ENCODE measurements at places on chromosomes 6 and 20.
A peak's percentile ranks its signal among the peaks of the same experiment; 100 is the strongest.

- no peak for DNase-seq
These were observed 711.8 kb upstream of the MAP3K7 start for GRCh38 chr6:91298543-91299145.

DNA sequence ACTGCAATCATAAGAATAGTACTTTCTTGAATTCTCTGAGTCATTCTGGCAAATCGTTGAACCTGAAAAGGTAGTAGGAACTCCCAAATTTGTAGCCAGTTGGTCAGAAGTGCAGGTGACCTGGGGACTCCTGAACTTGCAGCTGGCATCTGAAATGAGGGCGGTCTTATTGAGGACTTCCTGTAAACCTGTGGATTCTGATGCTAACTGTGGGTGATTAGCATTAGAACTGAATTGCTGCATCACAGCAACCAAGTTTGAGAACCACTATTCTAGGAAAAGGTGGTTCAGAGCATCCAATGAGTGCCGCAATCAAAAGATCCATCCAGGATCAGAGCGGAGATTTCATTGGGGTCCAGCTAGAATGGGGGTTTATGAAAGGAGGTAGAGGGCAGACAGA, 50.2 kb upstream of the UTRN start:
- no peak for DNase-seq

DNA sequence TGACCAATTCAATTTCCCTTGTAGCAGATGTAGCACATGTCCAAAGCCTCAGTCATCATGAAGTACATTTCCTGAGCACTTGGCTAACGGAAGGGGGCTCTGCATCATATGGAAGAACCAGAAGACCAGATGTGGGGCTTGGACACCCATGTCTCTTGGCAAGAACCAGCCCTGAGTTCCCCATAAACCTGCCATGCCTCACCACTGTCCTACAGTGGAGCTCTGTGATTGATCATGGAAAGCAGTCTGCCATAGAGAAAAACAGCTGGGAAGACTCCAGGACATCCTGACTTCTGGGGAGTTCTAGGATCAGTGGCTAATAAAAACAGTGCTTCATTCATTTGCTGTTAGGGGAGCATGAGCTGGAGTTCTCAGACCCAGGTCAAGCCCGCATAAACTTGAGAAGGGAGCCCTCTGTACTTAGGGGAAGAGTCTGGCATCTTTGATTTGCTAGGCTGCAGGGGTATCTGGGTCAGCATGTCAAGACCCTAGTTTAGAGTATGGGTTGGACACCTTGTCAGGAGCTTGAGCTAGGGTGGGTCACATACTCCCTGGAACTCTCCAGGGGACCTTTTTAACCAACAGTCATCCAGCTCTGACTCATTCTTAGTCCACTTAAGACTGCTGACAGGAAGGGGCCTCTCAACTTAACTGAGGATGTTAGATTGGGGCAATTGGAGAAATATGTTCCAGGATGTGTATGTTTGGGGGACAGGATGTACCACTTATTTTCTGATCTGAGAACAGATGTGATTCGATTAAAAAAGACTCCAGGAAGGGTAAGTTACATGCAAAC, 26.3 kb upstream of the TRAM2 start:
- peak; percentile 76 for DNase-seq

- DNase-seq: no peak
These were observed 76.8 kb downstream of the REV3L start for GRCh38 chr6:111406200-111406721.

- DNase-seq: no peak
These were observed 19.2 kb upstream of the SNX14 start for GRCh38 chr6:85612690-85613474.

DNA sequence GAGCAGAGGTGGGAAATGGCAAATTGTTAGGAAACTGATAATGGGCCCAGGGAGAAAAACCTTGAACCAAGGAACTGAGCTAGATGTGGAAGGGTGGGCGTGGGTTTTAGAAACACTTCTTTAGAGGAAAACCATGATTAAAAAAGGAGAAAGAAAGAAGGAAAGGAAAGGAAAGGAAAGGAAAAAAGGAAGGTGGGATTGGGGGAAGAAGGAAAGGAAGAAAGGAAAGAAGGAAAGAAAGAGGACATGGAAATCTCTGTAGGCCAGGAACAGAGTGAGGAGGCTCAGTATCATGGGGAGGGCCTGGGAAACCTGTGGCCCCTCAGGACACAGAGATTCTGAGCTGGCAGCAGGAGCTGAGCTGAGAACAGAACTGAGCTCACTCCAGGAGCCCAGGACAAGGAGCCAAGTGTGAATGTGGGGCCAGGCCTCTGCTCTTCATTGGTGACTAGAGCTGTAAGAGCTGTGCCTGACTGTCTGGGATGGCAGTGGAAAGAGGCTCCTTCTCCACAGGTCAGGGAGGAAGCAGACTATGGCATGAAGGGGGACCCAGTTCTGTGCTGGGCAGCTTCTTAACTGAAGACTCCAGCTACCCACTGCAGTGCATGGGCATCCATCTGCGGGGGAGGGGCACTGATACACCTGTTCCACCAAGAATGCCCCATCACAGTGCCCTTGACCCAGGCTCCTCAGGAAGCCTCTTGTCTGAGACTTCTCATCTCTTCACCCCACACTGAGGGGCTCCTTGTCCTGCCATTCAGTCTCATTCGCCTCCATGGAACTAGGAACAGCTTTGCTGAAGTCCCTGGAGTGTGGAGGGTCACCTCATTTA, 116.1 kb upstream of the BACH2 start:
- DNase-seq: no peak

GRCh38 chr20:35284992-35285805, 627 bp upstream of the EIF6 start:
- no peak for DNase-seq

GRCh38 chr20:17660667-17661066, 21.4 kb downstream of the RRBP1 start:
- no peak for DNase-seq

DNA sequence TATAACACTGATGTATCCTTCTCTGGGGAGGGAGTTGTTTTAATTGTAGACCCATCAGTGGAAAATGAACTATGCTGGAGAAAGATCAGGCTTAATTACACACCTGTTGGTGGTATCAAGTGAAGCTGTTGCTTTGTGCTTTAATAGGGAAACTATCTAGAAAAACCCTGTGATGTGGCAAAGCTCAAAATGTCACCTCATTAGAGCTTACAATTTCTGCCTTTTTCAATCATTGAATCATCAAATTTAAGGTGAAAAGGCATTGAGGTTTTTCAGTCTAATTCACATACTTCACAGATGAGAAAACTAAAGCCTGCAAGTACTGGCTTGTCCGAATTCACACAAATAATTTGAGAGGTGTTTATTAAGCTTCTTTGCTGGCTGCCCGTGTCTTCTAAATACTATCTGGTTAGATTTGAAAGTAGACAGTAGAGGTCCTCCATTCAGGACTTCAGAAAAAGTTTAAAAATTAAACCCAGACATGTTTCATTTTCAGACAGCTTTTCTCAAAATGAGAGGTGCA, 143.3 kb upstream of the MAP3K7 start:
- no peak for DNase-seq

- DNase-seq: peak; percentile 44
These were observed 329.2 kb downstream of the DHX35 start for GRCh38 chr20:39291301-39291700.

- DNase-seq: no peak
These were observed 12.5 kb downstream of the VSTM2L start for GRCh38 chr20:37915434-37915787.

DNA sequence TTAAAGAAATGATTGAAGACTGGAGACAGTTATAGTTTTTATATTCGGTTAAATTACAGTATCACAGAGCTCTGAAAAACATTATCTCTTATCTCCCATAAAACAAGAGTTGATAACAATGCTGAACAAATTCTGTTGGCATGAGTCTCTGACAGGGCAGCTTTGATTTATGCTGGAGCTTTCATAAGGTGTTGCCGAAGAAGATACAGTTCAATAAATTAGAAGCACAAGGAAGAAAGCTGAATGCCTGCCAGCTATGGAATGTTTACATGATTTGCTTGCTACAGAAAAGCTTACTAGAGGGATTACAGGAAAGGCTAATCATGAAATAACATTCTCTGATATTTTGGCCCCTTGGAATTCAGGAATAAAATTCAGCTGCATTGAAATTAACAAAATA, 431.9 kb upstream of the GJE1 start:
- DNase-seq: peak; percentile 13

DNA sequence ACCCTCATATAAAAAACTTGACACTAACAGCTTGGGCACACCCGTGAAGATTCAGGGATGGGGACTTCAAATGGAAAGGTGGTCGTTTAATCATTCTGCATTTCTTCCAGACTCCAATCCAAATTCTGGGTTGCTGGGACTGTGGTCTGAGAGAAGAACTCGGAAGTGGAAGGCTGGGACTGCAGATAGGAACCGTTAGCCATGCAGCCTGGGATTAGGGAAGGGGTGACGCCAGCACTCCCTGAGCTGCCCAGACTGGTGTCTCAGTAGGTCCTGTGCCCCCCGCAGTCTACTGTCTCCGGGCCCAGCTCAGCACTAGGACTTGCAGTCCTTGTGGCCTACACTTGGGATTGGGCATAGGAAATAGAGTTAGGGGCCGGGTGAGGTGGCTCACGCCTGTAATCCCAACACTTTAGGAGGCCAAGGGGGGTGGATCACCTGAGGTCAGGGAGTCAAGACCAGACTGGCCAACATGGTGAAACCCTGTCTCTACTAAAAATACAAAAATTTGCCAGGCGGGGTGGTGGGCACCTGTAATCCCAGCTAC, 511 bp upstream of the CLIC1 start:
- DNase-seq: no peak

- DNase-seq: peak; percentile 85
These were observed 607.3 kb upstream of the CITED2 start for GRCh38 chr6:139981768-139982181.

DNA sequence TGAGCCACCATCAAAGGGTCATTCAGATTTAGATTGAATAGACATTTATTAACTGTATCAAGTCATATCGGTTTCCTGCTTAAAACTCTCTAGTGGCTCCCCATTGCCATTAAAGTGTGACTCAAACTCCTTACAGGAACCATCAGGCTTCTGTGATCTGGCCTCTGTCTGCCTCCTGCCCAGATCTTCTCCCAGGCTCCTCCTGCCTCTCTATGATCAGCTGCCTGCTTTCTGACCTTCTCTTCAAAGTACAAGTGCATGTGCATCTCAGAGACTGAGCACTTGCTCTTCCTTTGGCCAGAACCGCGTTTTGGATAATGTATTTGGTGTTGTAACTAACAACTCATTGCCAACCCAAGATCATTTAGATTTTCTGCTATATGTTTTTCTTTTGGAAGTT, 52.7 kb downstream of the IL20RA start:
- DNase-seq: no peak

GRCh38 chr20:11366660-11367059, 551.0 kb upstream of the BTBD3 start:
- DNase-seq: no peak

- DNase-seq: peak; percentile 98
These were observed 29.8 kb downstream of the HM13 start for GRCh38 chr20:31543966-31544598.

DNA sequence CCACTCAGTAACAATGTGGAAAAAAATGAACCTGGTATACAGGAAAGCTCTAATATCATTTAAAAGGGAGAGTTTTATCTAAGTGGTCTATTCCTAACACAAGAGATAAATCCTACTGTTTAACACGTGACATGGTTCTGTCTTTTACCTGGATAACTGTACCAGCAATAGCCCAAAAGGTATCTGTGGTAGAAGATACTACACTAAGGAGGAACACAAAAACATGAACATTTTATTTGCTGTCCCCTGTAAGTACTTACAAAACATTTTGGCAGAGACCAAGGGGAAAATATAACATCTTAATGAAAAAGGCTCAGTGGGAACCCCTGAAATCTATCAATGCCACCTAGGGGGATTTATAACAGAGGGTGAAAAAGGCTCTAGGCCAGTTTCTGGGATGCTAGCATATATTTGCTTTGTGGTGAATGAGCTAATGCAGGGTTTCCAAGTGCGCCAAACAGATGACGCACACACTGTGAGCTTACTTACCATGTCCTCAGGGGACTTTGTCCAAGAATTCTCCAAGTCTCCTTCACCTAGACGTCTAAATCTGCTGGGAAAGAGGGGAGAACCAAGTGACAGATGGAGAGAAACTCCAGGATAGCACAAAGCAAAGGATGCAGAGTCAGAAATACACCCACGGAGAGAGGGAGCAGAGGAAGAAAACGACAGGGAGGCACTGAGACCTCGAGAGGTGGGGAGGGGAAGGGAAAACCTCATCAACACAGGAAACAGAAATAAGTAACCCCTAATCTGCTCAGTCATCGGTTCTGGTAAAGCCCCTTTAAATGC, 147.9 kb upstream of the PRND start:
- DNase-seq: peak; percentile 96

- peak; percentile 97 for DNase-seq
These were observed 142.0 kb upstream of the ZNF217 start for GRCh38 chr20:53735536-53736050.

- DNase-seq: no peak
These were observed 4.8 kb downstream of the BPIFA2 start for GRCh38 chr20:33172781-33173180.

DNA sequence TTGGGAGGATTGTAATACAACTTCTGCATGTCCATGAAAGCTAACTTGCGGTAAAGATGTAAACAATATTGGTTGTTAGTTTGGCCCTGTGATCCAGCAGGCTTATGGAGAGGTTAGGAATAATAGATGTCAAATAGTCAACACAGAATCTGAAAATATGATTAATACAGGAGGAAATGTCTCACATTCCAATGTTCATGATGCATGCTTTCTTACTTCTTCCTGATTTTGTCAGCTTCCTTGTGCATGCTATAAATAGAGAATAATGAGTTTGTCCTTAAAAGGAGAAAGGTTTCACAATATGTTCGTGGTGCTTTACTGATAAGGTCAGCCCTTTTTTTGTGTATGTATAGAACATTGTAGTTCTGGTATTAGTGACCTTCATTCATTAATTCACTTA, 136.7 kb downstream of the MMUT start:
- DNase-seq: peak; percentile 85

GRCh38 chr6:45472382-45472781, 94.6 kb upstream of the SUPT3H start:
- peak; percentile 32 for DNase-seq
